OCI-M1 (cell line): ENCODE measurements at places on chromosomes 6 and 20.

DNA sequence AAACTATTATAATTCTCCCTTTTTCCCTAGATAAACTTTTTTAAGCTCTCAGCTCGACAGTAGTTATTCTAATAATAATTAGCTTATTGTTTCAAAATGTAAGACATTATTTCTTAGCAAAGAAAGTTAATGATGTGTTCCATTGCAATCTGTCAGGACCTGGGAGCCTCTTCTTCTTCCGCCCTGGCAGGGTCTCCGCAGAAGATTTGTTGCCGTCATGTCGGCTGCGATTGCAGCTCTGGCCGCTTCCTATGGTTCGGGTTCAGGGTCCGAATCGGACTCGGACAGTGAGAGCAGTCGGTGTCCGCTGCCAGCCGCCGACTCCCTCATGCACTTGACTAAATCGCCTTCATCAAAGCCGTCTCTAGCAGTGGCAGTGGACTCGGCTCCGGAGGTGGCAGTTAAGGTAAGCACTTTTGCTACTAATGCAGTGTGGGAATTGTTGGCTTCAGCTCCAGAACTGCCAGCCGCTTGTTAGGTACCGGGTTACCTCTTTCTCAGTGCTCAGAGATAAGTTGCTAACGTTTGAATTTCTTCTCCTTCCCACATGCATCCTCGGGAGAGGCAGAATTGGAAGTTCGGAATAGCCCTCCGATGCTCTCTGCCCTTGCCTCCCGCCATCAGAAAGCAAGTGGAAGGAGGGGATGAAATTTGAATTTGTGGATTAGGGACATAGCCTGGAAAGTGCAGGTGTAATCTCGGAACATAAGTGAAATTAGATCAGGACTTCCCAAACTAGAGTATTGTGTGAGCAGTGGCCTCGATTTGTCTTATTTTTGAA lies at the start of gene CDC40:
Gene CDC40, plus strand, starts transcription at position 200 of the 781 bp plus-strand sequence. Its CDS starts 18 bp downstream, at position 218.
- DNase-seq: no peak

GRCh38 chr6:34593701-34594100 lies 37.6 kb upstream of the SPDEF start:
- no peak for DNase-seq

DNA sequence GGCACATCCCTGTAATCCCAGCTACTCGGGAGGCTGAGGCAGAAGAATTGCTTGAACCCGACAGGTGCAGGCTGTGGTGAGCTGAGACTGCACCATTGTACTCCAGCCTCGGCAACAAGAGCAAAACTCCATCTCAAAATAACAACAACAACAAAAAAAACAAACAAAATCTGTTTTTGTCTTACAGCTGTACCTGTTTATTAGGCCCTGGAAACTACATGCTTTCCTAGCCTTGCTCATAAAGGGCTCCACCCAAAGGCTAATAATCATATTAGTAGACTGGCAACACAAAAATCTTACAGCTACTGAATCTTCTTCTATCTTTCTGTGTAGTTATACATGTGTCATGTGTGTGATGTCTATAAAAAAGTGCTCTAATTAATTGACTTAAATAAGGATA lies 503.9 kb upstream of the EYS start:
- DNase-seq: peak; percentile 43

GRCh38 chr20:45833030-45833882 lies at the start of gene SNX21:
SNX21 (plus strand) TSS chr20:45833799; CDS start chr20:45833920, 121 bp downstream.
- peak; percentile 44 for DNase-seq

- no peak for DNase-seq
Observed at GRCh38 chr6:3616565-3617176, 134.8 kb downstream of the PXDC1 start.

- DNase-seq: no peak
Observed at GRCh38 chr6:23412770-23413169, 713.2 kb upstream of the NRSN1 start.

DNA sequence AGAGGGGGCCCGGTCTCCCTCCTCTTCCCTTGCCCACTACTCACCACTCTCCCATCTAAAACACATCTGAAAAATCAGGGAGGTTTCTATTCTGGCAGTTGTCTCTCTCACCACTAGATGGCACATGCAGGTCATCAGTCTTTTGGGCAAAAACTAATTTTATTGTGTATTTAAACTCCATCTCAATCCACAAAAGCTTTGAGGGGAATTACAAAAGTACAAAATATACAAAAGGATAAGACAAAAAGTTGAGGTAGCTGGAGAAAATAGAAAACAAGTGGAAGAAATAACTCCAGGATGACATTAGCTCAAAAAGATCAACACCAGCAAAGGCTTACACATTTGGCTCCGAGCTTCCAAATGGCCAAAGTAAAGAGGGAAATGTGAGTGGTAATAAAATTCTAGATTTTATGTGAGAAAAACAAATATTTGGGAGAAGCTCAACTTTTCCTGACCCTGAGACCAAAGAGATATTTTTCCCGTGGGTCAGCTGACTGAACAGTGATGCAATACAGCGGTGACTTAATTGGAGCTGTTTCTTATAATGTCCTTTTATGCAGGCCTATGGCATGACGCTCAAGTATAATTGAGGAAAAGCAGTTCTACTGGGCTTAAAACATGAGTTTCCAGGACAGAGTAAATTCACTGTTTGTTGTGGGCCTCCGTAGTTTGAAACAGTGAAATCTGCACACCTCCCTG lies 79.8 kb upstream of the CHD6 start:
- peak; percentile 65 for DNase-seq

DNA sequence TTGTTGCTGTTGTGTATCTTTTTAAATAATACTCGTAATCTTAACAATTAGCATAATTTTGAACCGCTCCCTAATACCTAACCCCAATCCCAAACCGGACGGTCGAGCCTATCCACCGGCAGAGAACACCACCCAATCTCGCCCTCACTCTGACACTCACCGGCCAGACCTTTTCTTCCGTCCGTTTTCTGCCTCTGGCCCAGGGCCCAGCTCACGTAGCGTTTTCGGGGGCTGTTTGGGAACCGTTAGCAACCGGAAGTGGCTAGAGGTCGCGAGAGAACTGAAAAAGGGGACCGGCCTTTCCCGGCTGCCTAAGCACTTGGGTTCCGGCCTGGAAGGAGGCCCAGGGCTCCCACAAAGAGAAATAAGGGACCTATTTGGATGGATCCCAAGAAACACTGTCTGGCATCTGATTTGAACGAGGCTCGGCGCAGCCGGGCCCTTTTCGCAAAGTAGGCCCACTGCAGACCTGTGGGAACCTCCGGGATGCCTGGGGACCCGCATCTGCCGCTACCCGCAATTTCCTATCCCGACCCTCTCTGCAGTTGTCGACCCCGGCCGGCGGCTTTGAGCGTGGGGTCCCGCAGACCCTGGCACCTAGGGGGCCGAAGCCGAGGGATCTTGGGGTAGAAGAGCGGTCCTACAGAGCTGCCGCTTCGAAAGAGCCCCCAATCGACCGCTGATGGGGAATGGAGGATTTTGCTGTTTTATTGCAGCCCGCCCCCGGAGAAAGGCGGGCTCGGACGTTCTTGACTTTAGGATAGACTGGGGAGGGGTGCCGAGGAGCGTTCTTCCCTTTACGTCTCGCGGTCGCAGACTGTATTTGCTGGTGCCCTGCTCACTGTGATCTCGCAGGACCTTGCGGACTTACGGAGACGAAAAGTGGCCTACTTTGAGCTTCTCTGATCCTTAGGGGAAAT lies 4.8 kb upstream of the ZKSCAN8 start:
- DNase-seq: peak; percentile 95

- DNase-seq: peak; percentile 92
Observed at GRCh38 chr6:150293423-150294173, 75.2 kb upstream of the IYD start.

DNA sequence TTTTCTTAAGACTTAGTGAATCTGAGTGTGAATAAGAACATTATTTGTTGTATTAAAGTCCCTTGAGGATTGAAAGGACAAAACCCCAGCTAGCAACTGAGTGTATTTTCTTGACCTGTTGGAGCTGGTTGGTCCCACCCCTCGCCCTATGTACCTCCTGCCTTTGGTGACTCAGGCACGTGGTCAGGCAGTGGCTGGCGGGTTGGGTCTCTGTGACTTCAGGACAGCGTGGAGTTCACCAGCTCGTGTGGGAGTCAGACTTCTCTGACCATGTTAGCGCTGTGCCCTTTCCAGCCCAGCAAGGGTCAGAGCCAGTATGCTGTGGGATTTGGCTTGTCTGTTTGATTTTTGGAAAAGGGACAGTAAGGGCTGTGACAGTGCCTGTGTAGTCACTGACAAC lies 93.7 kb downstream of the SSR1 start:
- DNase-seq: peak; percentile 49

GRCh38 chr6:31799781-31800180 lies 4.2 kb upstream of the VARS1 start:
- no peak for DNase-seq

DNA sequence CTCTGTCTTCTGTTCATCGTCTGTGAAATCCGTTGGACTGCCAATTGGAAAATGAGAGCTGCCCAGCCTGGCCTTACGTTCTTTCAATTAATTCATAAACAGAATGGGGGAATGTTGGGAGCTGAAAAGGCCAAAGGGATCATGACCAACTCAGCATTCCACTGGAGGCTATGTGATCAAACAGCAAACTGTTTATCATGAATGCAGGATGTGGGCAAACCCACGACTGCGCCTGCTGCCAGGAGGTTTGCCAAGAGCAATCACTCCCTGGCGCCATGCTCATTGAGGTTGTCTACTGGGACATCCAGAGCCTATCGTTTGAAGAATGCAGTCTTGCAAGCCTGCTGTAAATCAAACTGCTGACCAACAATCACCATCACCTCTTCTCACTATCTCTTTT lies 9.3 kb upstream of the FKBP1A start:
- DNase-seq: no peak

DNA sequence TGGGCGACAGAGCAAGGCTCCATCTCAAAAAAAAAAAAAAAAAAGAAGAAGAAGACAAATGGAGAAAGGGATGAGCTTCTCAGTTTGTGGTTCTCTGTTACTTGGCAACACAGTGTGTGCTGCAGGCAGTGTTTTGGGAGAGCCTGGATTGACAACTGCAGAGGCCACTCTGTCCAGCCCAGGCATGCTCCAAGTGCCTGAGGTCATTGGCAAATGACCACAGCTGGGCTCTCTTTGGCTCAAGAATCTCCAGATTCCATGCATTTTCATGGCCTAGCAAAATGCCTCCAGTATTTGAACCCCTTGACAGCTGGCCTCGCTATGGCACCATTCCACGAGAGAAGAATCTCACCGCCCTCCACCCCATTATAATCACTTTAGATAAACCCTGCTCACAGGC lies 126.2 kb downstream of the ANKRD60 start:
- no peak for DNase-seq

- DNase-seq: peak; percentile 48
Observed at GRCh38 chr20:45892049-45892825, 1.1 kb downstream of the CTSA start.

- DNase-seq: no peak
Observed at GRCh38 chr6:89644864-89645263, 6.3 kb upstream of the LYRM2 start.

GRCh38 chr6:34855463-34855862 lies 32.4 kb downstream of the TAF11 start:
- DNase-seq: no peak

DNA sequence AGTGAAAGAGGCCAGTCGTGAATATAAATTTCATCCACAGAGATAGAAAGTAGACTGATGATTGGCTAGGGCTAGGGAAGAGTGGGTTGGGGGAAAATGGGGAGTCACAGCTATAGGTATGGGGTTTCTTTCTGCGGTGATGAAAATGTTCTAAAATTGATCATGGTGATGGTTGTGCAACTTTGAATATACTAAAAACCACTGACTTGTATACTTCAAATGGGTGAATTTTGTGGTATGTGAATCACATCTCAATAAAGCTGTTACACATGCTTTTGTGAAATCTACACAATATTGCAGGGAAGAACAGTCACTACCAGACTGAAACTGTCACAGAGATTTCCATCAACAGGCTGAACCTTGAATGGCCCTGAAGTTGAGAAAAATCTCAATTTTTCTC lies 61.5 kb downstream of the LYRM4 start:
- DNase-seq: no peak

- DNase-seq: peak; percentile 88
Observed at GRCh38 chr6:113115196-113115595, 741.9 kb upstream of the MARCKS start.

DNA sequence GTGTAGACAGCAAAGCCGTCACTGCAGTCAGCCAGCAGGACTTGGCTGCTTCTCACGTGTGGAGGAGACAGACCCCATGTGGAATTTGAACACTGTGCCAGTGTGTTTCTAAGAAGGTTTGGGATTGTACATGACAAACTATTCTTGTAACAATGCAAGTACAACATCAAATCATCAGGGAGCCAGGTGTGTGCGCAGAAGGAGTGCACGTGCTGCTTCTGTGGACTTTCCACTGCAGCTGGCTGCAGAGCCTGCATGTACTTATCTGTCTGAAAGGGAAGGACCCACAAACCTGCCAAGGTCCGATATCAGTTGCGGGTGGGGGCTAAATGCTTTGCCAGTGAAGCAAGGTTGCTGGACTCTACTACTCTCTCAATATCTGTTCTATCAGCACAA lies 211.6 kb downstream of the WDR27 start:
- DNase-seq: no peak

- no peak for DNase-seq
Observed at GRCh38 chr6:43274916-43275597, 23.0 kb upstream of the SLC22A7 start.

- DNase-seq: peak; percentile 78
Observed at GRCh38 chr6:116766506-116767176, 1.1 kb upstream of the FAM162B start.

DNA sequence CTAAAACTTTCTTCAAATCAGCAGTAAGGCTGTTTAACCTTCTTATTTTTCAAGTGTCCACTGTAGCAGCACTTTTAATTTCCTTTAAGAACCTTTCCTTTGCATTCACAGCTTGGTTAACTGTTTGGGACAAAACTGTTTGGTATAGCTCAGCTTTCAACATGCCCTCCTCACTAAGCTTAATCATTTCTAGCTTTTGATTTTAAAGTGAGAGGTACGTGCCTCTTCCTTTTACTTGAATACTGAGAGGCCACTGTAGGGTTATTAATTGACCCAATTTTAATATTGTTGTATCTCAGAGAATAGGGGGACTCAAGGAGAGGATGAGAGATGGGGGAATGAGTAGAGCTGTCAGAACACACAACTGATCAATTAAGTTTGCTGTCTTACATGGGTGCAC lies 129.5 kb upstream of the MMS22L start:
- DNase-seq: no peak

- no peak for DNase-seq
Observed at GRCh38 chr6:90442366-90442765, 144.5 kb downstream of the MAP3K7 start.

GRCh38 chr6:100096341-100096740 lies 102.3 kb upstream of the MCHR2 start:
- DNase-seq: no peak
